Neural progenitor cell (in vitro differentiated cells): ENCODE measurements at places on chromosomes 2 and 18.

GRCh38 chr2:169734169-169734847 lies 676 bp downstream of the KLHL23 start:
- DNase-seq: peak; percentile 73

DNA sequence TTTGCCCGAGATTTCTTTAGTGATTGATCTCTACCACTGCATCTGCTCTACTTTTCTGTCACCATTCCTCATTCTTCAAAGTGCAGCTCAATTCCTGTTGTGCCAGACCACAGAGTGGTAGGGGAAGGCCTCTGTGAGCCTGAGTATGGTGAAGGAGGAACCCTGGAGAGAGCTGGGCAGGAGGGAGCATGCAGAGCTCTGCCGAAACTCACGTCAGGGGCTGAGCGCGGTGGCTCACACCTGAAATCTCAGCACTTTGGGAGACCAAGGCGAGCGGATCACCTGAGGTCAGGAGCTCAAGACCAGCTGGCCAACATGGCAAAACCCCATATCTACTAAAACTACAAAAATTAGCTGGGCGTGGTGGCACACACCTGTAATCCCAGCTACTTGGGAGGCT lies 54.1 kb downstream of the PKP4 start:
- DNase-seq: no peak

DNA sequence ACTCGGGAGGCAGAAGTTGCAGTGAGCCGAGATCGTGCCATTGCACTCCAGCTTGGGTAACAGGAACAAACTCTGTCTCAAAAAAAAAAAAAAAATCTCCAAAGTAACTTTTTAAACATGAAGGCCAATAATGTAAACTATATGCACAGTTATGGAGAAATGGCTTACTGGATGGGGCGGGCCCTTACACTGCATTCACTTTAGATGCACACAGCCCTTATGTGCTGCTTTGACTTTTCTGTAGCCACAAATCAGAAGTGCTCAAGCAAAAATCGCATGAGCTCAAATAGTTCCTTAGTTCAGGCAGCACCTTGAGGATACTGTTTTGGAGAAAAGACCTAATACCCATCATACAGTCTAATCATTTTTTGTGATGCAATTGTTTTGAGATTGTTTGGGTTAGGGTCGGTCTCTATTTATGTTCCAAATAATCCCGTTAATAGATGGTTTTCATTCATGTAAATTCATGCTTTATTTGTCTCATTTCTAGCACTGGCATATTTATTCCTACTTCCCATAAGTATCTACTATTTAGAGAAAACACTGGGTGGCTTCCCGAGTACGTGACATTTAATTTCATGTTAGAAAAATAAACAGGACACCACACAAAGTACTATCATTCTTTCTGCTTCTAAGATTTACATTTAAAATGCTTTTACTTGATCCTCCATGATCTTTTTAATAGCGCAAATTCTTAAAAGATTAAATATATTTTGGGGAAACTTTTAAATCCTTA lies 34.7 kb downstream of the RBMS1 start:
- DNase-seq: no peak

DNA sequence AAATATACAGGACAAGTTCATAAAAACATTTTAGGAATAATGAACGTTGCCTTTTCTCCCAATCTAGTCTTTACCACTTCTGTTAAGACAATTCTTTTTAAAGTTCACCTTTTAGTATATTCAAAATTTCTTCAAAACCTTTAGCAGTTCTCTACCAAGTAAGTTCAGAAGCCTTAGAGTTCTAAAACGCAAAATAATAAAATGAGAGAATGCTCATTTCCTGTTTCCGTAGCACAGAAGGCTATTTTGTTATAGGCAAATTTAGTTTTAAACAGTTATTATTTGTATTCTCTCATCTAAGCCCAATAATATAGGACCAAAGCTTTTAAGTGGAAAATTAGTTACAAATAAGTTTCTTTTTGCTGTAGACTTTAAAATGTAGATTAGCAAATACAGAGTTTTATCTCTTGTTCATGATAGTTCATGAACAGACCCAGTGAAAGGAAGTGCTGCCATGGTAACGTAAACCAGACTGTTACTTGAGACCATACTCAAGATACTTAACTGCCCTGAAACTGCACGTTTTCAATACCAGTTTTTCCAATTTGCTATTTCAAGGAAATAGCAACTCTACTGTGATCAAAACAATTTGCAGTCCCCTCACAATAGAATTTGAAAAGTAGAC lies 173.1 kb upstream of the STON1 start:
- no peak for DNase-seq

- DNase-seq: no peak
These were observed 60.3 kb downstream of the CACNB4 start for GRCh38 chr2:152038441-152038958.

DNA sequence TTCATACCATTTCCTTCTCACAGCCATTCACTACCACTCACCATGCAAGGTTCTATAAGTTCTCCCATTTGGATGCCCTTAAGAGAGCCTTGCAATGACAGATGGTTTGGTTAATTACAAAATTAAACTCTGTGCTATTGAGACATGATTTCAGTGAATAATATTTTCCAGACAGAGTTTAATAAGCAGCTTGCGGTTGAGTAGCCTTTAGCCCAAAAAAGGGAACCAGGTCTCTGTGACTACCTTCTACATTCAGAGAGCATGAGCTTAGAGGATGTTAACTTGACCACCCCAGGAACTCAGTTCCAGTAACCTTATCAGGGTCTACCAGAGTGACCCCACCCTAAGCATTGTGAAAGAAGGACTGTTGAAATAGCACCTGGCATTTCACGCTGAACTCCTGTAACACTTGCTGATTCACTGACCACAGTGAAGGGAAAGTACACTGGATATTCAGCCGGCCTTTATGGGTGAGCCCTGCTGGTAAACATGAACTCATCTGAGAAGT lies 1173.1 kb upstream of the ZEB2 start:
- no peak for DNase-seq

GRCh38 chr18:49863769-49864621 lies 50.7 kb upstream of the ACAA2 start:
- DNase-seq: no peak

GRCh38 chr2:217712431-217712830 lies 290.4 kb downstream of the TNS1 start:
- DNase-seq: no peak

DNA sequence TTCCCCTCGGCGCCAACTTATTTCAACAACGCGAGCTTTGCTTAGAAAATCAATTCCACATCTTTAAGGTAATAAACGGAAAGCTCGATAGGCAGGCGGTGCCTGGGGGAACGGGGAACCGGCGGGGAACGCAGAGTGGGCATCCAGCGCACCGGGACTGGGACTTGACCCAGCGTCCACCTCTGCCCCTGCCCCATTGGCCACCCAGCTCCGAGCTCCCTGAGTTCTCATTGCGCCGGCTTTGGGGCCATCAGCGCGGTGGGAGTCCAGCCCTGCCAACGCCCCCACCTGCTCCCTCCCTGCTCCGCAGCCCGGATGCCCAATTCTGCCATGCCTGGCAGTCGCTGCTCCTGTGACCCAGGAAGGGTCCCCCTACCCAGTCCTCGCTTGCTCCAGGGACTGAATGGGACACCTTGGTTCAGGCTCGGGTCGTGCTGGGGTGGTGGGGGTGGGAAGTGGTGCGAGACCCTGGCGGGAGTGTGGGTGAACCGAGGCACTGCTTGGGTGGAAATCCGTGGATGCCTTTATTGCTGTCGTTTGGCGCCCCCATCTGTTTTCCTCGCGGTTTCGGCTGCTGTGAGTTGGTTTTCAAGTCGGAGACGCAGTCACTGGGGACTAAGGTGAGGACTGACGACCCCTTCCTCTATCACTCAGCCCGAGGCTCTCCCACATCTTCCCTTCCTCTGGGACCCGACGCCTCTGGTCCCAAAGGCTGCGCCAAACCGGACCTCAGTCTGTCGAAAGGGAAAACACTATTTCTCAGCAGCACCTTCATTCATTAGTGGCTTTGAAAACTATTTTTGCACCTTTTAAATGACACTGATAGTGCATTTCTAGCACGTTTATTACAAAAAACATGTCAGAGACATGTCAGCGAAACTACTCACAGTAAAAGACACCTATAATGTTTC lies 2.4 kb upstream of the EVX2 start:
- peak; percentile 78 for DNase-seq

GRCh38 chr2:107634172-107634571 lies 192.5 kb upstream of the RGPD4 start:
- no peak for DNase-seq

GRCh38 chr2:127698553-127699355 lies 2.5 kb upstream of the SFT2D3 start:
- no peak for DNase-seq

- DNase-seq: no peak
These were observed 226.4 kb upstream of the CXCR4 start for GRCh38 chr2:136344339-136344738.

GRCh38 chr2:170276925-170277629 lies 99.1 kb downstream of the MYO3B start:
- DNase-seq: no peak

GRCh38 chr2:19725392-19725791 lies 176.4 kb downstream of the TTC32 start:
- DNase-seq: no peak

DNA sequence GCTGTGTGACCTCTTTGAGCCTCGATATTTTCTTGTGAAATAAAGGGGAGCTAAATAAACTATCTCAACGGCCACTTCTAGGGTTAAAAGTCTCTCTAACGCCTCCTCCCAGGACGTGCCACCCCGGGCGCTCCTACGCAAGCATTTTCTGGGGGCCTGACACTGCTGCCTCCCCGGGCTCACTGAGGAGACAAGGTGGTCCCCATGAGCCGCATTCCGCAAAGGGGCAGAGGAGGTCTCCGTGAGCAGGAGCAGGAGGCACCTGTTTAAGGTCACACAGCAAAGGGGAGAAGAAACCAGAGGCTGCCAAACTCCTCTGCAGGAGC lies 913 bp upstream of the WNT10A start:
- no peak for DNase-seq

- DNase-seq: no peak
These were observed 135.1 kb downstream of the NCOA1 start for GRCh38 chr2:24626131-24626530.

GRCh38 chr2:224994242-224994823 lies 47.9 kb downstream of the DOCK10 start:
- no peak for DNase-seq

- DNase-seq: no peak
These were observed 57.6 kb downstream of the TPGS2 start for GRCh38 chr18:36771245-36771644.

- no peak for DNase-seq
These were observed 943.5 kb downstream of the TRIB2 start for GRCh38 chr2:13660231-13660630.

DNA sequence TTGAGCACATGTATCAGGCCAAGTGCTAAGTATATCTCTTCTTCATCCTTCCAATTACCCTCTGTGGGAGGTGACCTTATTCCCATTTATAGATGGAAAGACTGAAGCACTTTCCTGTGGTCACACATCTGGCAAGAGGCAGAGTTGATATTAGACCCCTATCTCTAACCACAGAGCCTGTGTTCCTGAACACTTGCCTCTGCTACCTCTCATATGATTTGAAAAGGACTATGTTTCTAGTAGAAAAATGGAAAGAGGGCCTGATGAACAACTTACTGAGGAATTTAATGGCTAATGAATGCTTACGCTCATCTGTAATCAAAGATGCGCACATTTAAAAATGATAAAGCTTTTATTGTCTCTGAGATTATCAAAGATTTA lies 46.2 kb upstream of the DYNC2LI1 start:
- DNase-seq: no peak

GRCh38 chr2:161609930-161610329 lies 14.3 kb upstream of the SLC4A10 start:
- DNase-seq: no peak

- no peak for DNase-seq
These were observed 140.1 kb upstream of the RND3 start for GRCh38 chr2:150627526-150627925.

- DNase-seq: no peak
These were observed 151.2 kb downstream of the ANTXR1 start for GRCh38 chr2:69164061-69164778.

- peak; percentile 7 for DNase-seq
These were observed 58.2 kb downstream of the TWSG1 start for GRCh38 chr18:9392726-9393125.

- DNase-seq: no peak
These were observed 156.5 kb downstream of the TNS1 start for GRCh38 chr2:217846321-217846743.

GRCh38 chr18:79367989-79368388 lies 27.7 kb upstream of the NFATC1 start:
- DNase-seq: no peak

DNA sequence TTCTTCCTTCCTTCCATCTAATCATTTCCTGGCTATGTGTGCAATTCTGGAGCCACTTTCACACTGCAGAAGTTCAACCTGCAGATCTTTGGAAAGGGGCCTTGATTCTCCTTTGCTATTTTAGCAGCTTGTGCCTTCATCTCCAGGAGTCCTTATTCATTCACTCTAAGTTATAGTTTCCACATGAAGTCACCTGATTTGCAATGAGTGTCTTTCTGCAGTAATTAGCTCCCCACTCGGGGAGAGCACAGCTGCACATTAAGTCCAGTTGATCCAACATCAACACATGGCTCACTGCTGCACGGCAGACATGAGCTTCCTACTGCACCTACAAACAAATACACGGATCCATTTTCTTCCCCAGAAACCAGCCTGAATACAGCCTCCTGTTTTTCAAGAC lies 323.1 kb upstream of the TNP1 start:
- no peak for DNase-seq

GRCh38 chr2:164388511-164388910 lies 232.8 kb downstream of the GRB14 start:
- DNase-seq: peak; percentile 36

DNA sequence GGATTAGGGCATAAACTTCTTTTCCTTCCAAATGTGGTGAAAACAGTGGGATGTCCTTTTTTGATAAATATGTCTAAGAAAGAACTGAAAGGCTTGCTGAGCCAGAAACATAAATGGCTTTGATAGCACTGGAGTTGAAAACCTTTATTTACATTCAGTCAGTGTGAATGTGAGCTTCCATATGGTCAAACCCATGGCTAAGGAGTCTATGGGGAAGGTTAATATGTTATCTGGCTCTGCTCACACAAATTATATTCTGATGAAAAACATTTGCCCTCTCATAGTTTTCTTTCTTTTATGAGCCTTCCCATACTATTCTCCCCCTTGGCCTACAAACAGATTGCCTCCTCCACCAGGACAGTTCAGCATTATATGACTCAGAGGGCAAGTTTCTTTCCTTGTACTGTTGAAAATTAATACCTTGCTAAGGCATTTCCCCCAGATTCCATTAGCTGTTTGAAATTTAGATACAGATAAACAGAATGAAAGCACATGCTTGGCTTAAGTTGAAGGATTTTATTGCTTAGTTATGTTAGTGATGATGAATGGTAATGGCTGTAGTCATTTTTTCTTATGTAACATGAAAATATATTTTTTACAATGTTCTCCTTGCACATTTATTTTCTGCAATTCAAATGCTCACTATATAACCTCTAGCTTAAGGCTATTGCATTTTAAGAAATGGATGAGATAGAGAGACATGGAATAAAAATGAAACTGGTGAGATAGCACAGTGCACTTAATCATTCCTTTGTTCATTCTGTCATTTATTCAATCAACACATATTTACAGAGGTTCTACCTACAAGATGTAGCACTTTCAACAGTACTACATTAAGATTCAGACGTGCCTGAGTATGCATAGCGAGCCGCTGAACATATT lies 544.1 kb downstream of the LRRTM4 start:
- no peak for DNase-seq

GRCh38 chr2:198297350-198297749 lies 493.0 kb downstream of the PLCL1 start:
- no peak for DNase-seq
